ENCODE measurements at places on chromosomes 2 and 18.

DNA sequence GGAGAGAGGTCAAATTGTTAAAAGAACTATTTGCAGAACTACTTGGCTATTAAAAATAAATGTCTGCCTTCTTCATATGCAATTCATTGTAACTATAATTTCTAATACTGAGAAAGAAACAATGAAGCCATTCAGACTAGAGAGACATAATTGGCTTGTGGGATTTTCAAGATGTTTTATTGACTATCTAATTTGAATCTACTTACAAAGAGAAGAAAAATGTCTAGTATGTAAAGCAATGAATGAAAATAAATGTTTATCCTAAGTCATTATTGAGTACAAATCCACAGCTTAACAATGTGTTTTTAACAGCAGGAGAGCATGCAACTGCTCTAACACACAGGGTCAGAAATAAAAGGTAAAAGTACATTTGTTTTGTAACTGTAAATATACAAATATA lies 19.2 kb downstream of the RMP24 start:
- no peak for DNase-seq

DNA sequence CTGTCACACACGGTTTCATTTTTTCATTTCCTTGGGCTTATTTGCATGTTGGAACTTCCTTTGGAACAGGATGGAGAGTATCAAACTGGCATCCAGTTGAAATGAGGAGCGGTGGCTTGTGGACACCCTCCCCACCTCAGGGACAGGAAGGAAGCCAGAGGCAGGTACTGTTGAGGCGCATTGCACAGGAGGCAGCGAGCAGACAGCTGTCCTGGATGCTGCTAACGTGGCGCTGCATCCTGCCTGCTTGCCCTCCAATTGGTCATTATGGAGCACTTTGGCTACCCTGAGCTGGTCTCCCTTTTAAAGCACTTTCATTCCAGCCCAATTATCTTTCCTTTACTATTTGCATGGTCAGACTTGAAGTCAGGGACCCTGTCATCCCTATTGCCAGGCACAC lies 80.7 kb upstream of the ITGA4 start:
- no peak for DNase-seq

DNA sequence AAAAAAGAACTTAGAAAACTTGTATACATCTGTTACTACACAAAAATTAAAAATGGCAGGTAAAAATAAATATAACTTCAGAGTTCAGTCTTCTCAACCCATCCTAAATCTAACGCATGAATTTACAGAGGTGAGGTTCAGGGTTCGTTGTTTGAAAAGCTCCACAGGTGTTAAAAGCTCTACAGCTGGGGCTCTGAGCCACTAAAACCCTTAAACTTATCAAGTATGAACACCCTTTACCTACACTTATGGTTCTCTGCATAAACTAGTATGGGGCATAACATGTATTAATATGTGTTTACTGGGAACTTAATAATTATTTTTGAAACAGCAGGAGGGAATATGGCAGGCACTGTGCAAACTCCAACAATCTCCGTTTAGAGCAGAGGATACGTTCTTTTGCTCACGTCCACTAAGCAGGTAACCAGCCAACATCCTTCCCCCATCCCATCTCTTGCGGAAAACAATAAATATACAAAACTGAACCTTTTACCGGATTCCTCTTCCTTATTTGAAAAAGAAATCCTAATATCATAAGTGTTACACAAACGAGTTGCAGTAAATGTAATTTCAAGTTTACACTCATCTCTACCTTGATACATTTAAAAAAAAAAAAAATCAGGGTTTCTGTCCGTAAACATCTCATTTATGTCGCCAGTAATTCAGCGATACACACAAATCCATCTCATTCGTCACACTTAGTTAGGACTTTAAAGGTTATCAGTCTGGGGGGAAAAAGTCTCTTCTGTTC lies 1.3 kb downstream of the PIAS2 start:
- DNase-seq, result no peak

GRCh38 chr2:40395169-40396073 lies 56.5 kb downstream of the SLC8A1 start:
- no peak for DNase-seq

DNA sequence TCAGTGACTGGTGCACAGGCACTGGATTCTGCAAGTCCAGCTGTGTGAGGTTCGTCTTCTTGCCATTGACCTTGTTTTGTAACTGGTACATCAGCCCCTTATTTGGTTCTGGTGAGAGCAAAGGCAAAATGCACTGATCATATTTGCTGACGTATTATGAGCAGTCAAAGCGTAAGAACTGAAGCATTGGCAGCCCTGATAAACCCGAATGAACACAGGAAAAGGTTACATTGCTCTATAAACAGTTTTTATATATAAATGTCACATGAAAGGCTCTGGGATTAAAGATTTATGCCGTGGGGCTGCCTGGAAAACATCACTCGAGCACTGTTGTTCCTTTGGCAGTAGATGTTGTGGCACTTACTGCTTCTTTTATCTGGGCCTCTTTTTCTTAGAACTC lies 167.9 kb downstream of the IRS1 start:
- DNase-seq, result peak; percentile 64

DNA sequence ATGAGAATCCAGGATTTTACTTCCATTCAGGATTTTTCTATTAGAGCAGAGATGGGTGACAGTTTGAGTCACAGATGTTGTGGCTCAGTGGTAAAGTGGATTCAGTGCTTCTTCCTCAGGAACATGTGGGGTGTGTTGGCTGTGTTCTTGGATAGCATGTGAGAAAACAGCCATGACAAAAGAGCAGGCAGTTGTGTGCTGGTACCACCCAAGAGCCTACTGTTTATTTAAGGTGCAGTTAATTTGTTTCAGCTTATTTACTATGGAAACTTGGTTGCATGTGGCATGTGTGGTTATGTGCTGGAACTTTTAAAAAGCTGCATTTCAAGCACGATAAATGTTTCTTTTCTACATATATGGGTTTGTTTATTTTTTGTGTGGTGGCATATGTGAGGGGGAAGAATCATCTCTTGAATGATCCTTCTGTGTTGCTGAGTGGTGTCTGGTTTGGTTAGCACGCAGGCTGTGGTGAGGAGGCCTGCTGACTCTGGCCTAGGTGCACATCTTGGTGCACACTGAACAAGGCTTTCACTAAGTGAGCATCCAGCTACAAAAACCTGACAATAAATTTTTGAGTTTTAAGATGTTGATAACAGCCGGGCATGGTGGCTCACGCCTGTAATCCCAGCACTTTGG lies 67.3 kb downstream of the SPTBN1 start:
- no peak for DNase-seq

GRCh38 chr2:24015562-24016375 lies 5.9 kb downstream of the MFSD2B start:
- DNase-seq, result no peak

- no peak for DNase-seq
These were observed 9.0 kb upstream of the SCN9A start for GRCh38 chr2:166384774-166385173.

DNA sequence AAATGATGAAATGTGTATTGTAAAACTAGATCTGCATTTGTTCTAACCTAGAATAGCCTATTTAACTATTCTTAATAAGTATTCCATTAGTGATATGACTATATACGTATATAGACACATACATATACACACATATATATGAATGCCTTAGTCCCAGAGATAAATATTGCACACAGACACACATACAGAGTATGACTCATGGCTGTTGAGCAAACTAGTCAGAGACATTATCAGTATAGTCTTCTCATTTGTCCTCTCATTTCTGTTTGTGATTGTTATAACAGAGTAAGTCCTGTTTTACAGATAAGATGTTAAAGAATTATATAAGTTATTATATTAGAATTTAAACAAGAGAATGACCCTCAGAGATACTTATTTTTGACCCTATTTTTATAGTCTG lies 202.5 kb downstream of the CCDC102B start:
- DNase-seq, result no peak

- no peak for DNase-seq
These were observed 594 bp downstream of the FAM161A start for GRCh38 chr2:61853086-61853846.

DNA sequence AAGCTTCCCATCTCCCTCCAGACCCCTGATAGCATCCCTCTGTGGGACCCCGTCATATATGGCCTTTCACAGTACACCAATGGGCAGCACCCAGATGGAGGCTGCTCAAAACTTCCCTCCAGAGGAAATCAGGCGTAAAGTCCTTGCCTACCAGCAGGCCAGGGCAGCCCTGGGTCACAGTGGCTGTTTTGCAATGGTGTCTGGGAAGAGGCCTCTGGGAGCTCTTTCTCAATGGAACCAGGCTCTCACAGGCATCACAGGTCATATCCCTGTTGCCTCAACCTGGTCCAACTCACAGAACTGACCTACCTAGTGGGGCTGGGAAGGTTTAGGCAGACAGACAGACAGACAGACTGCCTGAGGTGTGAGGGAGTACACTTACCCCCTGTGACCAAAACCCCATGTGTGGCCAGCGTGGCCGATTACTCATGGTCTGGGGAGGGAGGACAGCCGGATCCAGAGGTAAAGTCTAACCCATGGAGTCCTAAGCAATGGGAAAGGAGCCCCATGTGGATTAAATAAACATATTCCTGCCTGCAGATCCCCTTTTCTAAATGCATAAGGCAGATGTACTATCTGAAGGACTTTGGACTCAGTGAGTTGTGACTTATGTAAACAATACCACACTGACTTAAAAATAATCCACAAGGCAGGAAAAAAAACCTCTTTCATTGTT lies 58.2 kb downstream of the BCL2L11 start:
- no peak for DNase-seq

- no peak for DNase-seq
These were observed 60.5 kb downstream of the AQP12A start for GRCh38 chr2:240752209-240752608.

DNA sequence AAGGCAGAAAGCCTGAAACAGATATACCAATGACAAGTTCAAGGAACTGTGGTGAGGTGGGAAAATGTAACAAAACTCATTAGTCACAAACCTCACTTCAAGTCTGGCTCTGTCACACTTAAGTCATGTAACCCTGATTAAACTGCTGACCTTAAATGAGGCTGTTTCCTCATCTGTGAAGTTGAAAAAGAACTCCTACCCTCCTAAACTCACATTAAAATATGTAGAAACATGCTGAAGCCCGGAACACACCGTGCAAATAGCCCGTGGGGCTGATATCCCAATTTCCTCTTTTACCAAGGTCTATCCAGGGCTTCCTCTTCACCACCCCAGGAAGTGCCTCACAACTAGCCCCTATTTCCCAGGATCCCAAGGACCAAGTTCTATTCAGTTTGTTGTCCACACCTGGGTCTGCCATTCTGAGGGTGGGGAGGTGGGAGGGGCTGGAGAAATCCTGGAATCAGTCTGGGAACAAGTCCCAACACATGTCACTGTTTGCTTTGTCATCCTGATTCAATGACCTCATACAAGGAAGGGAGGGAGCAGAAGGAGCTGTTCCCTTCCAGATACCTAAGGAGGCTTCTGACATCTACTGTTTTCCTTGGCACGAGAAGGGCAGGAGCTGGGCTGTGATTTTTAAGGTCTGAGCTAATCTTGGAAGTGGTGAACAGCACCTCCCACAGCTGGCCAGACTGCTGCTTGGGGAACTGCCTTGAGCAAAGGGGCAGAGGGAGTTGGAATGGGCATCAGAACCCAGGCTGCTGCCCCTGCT lies 42.3 kb downstream of the SLC4A1AP start:
- no peak for DNase-seq

GRCh38 chr2:73642338-73643018 lies at the start of gene NAT8:
Gene NAT8 (minus strand): TSS chr2:73642422. CDS start chr2:73641628, 794 bp downstream.
- no peak for DNase-seq

DNA sequence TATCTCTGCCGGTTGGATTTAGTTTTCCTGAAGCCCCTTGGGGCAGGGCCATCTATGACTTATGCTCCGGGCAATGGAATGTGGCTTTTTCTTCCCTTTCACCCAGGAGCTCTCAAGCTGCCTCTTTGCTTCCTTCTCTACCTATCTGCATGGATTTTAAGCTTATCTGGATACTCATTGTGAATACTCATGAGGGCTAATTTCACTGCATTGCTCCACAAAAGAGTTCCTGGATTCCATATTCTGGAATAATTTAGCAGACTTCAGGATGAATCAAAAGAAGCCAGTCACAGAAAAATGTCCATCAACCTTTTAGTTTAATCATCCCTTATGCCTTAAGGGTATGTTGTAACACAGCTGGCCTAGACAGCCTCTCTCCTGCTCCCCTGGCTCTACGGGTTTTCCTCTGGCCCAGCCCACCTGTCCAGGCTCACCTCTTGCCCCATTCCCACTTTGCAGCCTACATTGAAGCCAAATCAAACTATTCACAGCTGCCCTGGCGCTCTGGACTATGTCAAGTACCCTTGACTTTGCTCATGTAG lies 122.8 kb upstream of the RMDN2 start:
- no peak for DNase-seq

- DNase-seq, result no peak
These were observed 95.0 kb upstream of the ZNF521 start for GRCh38 chr18:25446972-25447371.
